ENCODE measurements at places on chromosomes 7 and 10.

GRCh38 chr10:535952-536351, 153.5 kb downstream of the DIP2C start:
- no peak for DNase-seq

GRCh38 chr10:103921750-103922195, 3.8 kb upstream of the STN1 start:
- DNase-seq, result no peak

GRCh38 chr7:81430150-81430549, 339.7 kb downstream of the HGF start:
- no peak for DNase-seq

DNA sequence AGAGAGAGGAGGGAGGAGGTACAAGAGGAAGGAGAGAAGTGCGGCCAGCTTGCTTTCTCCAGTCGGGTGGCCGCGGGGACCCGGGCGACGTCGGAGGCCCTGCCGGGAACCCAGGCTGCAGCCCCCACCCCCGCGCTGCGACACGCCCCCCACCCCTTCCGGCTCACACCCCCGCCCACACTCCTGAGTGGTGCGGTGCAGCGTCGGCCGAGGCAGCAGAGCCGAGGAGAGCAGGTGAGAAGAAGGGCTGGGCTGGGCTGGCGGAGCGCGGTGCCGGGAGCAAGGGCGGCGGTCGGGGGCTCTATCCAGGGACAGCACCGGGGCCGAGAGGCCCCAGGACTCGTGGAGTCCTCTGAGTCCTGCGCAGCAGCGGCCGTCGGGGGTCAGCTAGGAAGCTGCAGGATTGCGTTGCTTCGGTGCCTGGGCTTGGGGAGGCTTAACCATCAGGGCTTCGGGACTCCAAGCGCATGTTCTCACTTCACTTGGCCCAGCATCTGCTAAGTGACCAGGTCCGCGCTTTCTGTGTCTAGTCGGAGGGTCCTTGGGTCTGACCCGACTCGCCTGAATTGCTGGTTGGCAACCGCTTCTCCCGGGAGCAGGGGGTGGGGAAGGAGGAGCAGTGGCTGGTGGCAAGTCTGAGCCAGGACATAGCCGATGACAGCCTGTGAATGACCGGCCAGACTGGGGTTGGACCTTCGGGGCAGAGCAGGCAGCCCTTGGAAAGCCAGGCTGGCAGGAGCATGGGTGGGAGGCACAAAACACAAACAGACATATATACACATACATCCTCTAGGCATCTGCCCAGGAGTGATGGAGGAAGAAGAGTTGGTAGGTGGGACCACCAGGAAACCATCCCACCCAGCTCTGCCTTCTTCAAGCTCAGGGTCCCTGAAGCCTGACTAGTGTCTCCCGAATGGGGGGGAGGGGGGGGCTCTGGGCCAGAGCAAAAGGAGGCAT, 683 bp downstream of the CHAT start:
- DNase-seq, result no peak

GRCh38 chr7:70907259-70908247, 224.4 kb upstream of the GALNT17 start:
- DNase-seq, result peak; percentile 1

- no peak for DNase-seq
These were observed 158.8 kb downstream of the ADARB2 start for GRCh38 chr10:1578392-1579140.

DNA sequence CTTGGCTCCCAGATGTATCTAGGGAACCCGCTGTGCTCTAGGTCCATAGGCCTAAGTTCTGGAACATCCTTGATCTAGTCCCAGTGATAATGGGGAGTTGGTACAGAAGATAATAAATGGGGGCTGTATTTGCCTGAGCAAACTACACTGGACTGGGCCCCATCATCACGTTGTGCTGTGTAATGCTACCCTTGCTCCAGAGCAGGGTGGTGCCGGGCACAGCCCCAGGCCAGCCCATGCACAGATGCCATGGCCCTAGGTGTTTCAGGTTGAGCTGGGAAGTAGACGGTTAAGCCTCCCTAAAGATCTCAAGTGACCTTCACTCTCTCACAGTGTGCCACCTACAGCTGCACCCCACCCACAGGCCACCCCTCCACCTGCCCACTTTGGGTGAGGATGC, 53.2 kb downstream of the STRA8 start:
- DNase-seq, result no peak

DNA sequence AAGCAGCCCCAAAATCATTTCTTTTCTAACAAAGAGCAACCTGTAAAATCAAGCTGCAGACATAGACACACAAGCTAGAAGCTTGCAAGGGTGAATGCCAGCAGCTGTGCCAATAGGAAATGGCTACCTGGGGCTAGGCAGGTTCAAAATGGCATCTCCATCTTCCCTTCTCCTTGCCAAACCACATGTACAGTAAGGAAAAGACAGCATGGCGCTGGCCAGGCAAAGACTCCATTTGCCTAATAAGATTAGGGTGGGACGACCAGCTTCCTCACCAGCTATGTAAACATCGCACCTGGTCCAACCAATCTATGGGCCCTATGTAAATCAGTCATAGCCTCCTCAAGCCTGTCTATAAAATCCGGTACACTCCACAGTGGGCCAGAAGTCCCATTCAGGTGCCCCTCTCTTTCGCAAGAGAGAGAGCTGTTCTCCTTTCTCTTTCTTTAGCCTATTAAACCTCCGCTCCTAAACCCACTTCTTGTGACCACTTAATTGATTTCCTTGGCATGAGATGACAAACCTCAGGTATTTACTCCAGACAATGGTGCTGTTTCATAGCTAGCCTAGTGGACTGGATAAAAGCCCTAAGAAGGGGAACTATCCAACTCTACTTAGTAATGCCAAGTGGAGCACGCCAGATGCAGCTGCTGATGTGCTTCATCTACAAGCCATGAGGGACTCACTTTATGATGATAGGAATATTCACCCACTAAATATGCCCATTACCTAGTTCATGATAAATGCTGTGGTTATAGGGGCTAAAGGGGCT, 44.1 kb downstream of the HTR7 start:
- peak; percentile 83 for DNase-seq

- no peak for DNase-seq
These were observed 204.5 kb downstream of the LSM5 start for GRCh38 chr7:32285698-32286097.

DNA sequence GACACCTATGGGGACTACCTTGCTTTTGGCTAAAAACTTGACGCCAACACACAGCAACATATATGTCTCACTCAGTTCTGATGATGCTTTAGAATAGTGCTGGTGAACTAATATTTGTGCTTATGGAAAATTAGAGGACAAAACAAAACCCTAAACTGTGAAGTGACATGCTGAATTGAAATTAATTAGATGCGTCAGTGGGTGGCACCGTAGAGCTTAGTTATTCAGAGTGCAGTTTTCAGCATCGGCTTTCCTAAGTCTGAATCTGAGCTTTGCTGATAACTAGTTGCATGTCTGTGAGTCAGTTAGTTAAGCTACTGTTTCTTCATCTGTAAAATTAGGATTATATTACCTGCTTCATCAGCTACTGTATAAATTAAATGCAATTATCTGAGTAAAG, 245.0 kb upstream of the SORCS1 start:
- peak; percentile 1 for DNase-seq

DNA sequence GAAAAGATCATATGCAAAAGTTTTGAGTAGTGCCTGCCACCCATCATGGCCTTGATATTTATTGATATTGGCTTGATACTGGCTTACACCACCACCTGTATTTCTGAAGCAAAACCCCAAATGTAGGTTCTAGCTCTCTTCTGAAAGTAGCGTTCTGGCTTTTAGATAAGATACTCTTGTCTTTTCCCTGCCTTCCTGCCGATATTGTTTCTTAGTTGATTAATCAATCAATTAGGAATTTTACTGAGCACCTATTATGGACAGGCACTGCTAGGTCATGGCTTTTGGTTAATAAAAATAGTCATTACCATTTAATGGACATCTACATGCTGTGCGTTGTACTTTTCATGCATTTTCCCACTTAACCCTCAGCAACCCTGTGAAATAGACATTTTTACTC, 7.9 kb downstream of the SFRP5 start:
- no peak for DNase-seq

DNA sequence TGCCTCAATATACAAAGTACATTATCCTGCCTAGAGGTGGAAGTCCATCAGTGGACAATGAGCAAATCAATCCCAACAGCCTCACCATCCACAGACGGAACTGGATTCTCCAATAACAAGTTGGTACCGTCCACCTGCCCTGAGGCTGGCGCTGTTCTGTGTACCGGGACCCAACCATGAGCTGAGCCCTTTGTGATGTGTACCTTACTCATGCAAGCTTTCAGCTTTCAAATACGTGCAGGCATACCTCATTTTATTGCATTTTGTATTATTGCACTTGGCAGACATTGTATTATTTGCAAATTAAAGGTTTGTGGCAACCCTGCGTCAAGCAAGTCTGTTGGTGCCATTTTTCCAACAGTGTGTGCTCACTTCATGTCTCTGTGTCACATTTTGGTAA, 476.0 kb upstream of the MKI67 start:
- DNase-seq, result no peak

DNA sequence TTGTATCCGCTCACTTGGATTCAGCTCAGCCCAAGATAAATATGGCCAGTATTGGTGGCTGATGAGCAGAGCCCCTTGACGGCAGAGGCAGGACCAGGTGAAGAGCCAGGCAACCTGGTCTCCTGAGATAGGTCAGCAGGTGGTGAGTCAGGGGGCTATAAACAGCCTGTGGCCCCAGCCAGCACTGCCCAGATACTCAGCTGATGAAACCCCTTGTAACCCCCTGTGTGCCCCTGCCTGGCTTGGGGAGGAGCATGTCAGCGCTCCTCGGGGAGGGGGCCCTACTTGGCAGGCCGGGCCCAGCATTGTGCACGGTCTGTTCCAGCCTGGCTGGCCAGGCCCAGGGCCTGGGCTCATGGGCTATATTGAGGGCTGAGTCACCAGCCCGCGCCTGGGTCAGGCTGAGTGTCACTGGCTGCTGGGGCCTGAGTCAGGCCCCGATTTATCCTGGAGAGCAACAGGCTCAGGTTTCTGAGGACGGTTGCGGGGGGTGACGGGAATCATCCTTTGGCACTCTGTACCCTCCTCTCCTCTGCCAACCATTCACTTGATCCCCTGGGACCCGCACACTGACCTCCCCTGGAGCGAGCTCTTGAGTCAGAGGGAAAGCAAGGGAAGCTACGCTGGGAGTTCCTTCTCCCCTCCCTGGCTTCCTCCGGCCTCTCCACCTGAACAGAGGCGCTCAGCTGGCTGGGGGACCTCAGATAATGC, 2.8 kb upstream of the FLNC start:
- peak; percentile 69 for DNase-seq

- DNase-seq, result no peak
These were observed 3.2 kb downstream of the TRIL start for GRCh38 chr7:28954946-28955345.

Measured in astrocyte (in vitro differentiated cells and primary cell).